Activated CD8-positive, alpha-beta memory T cell treated with anti-CD3 and anti-CD28 coated beads for 1 hour (primary cell): ENCODE measurements at places on chromosomes 2 and 18.

DNA sequence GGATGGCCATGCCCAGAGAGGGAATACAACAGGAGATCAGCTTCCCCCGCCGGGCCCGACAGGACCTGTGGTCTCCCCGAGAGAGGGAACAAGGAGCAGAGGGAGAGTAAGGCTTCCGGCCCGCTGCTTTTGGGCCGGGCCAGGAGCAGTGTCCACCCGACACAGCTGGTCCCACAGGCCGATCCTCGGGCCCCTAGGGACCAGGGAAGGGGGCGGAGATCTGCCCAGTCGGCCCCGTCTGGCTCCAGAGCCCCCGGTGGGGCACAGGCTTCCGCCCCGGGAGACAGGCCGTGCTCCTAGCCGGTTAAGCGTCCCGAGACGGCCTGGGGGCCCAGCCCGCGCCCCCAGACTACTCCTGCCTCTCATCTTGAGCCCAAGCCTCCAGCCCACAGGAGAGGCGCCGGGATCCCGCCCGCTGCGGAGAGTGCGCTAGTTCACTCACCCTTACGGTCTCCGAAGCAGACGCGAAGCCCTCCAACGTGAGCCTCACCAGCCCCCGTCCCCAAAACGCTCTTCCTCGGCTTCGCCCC is at the start of gene MCFD2:
Gene MCFD2, minus strand, starts transcription at position 526 of the 530 bp plus-strand sequence. CDS start 6,635 bp downstream, outside the sequence.
- peak; percentile 3 for DNase-seq

GRCh38 chr2:240210198-240210965 is 69.9 kb upstream of the OTOS start:
- DNase-seq: no peak

DNA sequence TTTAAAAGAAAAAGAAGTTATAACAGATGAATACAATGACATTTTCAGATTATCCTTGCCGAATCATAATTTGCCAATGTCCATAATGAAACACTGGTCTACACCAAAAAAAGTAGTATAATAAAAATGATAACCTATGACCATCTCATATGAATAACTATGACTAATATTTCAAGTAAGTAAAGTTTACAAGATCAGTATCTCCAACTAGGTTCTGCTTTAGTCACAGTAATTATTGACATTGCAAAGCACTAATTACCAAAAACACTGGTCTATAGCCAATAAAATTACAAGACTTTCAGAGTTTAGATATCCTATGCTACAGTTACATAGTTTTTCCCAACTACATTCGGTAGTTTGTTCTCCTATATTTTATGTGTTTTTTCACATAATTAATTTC is 136.7 kb downstream of the MEMO1 start:
- no peak for DNase-seq

GRCh38 chr2:134718023-134718816 is 580 bp downstream of the TMEM163 start:
- DNase-seq: no peak

- no peak for DNase-seq
Measured at GRCh38 chr2:168189835-168190569, 57.4 kb downstream of the STK39 start.

DNA sequence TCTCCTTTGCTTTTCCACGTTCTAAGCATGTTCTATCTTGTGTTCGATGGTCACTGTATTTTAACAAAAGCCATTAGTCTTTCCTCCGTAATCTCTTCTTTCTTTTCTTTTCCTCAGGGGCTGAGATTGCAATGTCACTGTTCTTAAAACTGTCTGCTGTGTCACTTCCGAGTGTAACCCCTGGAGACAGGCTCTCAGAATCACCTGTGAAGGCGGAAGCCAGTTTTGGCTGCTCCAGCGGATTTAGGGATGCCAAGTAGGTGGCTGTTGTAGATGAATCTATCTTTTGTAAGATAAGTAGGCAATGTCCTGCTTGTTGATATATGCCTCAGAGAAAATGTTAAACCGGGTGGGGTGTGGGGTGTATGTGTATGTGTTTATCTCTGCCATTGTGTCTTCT is 94.7 kb upstream of the L3MBTL4 start:
- no peak for DNase-seq

GRCh38 chr18:70036771-70037347 is 89.2 kb upstream of the CD226 start:
- no peak for DNase-seq

- no peak for DNase-seq
Measured at GRCh38 chr18:2706903-2707302, 51.4 kb downstream of the SMCHD1 start.

- DNase-seq: no peak
Measured at GRCh38 chr2:133721118-133721517, 152.9 kb upstream of the NCKAP5 start.

- no peak for DNase-seq
Measured at GRCh38 chr2:122514451-122514996, 759.1 kb downstream of the TSN start.

DNA sequence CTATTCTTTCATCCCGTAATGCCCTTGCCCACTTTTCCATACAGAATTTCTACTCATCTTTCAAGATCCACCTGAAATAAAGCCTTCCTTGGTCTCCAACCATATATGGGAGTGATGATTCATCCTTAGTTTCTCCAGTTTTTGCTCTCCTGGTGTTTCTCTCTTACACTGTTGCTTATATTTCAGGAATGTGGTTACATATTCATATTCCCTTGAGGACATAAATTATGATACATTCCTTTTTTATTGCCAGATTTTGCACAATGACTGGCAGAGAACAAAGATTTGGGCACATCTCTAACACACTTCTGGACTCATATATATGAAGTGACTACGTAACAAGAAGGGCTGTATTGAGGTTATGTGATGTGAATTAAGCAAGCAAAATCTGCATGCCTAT is 1573.4 kb upstream of the NXPH2 start:
- no peak for DNase-seq

DNA sequence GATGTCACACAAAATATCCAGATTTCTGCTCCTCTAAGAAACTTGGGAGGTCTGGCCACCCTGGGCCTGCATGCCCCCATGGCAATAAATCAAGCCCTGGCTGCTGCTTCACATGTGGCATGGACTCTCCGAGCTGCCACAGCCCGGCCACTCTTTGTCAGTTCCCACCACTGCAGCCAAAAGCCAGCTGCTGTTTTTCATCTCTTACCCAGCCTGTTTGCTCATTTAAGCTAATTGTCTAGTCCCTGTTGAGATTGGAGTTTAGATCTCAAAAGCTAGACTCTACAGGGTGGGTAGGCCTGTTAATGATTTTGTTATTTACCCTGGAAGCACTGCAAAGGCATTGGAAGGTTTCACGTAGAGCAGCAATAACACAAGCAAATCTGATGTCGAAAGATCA is 20.9 kb upstream of the ANXA4 start:
- DNase-seq: no peak

GRCh38 chr2:71901466-71901865 is 246.2 kb downstream of the CYP26B1 start:
- no peak for DNase-seq

GRCh38 chr2:47309472-47309951 is 93.4 kb upstream of the MSH2 start:
- DNase-seq: no peak

GRCh38 chr2:57075226-57075625 is 891.4 kb downstream of the CCDC85A start:
- DNase-seq: no peak

- no peak for DNase-seq
Measured at GRCh38 chr2:39265315-39265714, 21.5 kb upstream of the CDKL4 start.
